ENCODE measurements at places on chromosomes 7 and 10.

- DNase-seq: peak; percentile 63
Measured at GRCh38 chr7:149414745-149415390, 46.0 kb downstream of the ZNF777 start.

- DNase-seq: peak; percentile 93
Measured at GRCh38 chr10:91536111-91536510, 96.8 kb downstream of the PPP1R3C start.

DNA sequence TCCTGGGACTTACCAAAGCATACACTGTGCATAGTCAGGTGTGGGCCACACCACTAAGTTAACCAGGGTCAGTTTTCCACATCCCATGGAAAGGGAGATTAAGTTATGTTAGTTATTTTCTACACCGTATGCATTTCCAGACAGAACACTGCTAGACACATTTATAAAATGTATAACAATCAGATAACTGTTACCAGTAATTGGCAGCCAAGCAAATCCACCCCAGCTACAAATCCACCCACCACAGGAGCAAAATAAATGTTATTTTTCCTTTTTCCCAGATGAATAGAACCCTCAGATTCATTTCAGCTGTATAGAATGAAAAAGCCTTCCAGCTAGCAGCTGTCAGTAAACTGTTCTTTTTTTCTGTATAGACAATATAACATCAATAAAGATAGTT is 256.9 kb upstream of the FZD1 start:
- peak; percentile 20 for DNase-seq

DNA sequence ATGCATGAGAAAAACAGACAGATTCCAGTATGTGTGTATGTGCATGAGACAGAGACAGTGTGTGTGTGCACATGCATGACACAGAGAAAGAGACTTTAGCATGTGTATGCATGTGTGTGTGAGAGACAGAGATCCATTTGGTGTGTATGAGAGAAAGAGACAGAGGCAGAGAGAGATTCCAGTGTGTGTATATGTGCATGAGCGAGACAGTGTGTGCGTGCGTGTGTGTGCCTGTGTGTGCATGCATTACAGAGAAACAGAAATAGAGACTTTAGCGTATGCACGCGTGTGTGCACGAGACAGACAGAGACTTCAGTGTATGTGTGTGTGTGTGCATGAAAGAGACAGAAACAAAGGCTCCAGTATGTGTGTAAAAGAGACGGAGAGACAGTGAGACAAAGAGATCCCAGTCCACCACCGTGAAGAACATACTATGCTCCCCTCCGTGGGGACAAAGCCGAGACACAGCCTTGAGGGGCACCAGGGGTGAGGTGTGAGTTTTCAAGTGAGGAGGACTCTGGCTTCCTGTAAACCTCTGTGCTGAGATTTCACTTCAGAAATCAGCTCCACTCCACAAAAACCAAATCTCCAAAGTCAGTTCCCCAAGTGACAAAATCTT is 188.9 kb downstream of the GRID1 start:
- DNase-seq: no peak

DNA sequence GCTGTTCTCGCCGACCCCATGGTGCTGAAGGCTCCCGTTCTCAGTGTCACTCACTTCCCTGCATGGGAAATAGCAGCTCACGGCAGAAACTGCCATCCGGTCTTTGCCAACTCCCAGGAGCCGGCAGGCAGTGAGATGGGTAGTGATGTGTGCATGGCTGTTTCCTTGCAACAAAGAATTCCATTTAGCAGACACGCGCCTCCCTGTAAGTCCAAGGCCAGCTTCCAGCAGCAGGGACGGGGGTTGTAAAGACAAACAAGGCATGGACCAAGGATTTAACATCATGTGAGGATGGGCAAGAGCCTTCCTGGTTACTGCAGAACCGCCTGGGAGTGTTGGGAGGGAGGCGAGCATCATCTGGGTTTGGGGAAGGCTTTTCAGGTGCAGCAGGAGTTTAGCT is 273.1 kb downstream of the GLRX3 start:
- DNase-seq: no peak

DNA sequence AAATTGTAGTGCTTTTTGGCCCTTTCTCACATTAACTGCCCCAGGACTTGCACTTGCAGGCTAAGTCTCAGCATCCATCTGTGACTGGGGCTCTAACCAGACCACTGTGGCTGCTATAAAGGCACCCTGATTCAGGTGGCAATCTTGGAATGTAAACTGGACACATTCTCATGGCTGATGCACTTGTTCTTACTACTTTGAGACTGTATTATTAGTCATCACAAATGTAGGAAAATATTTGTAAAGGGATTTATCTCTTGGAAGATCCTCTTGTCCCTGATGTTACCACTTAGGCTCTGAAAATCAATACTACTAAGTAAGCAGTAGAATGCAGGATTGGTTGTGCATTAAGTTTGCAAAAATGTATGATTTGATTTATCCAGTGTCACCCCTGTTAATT is 25.0 kb downstream of the PDE1C start:
- DNase-seq: no peak

GRCh38 chr7:112331492-112331891 is 118.8 kb upstream of the IFRD1 start:
- peak; percentile 10 for DNase-seq

DNA sequence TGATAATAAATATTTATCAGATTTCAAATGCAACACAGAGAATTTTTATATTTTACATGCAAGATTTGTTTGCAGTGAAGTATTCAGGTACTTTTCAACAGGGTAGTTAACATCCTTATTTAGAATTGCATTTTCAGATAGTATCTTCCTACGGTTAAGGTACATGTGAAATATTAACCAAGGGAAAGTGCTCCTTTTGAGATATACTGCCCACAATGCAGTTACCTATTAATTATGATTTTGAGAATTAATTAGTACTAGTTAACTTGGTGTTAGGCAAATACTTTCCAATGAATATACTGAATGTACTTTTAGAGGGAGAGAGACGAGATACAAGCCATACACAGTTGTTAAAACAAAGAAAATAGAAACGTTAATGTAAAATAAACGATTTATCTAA is 206.2 kb upstream of the YAE1 start:
- DNase-seq: no peak

DNA sequence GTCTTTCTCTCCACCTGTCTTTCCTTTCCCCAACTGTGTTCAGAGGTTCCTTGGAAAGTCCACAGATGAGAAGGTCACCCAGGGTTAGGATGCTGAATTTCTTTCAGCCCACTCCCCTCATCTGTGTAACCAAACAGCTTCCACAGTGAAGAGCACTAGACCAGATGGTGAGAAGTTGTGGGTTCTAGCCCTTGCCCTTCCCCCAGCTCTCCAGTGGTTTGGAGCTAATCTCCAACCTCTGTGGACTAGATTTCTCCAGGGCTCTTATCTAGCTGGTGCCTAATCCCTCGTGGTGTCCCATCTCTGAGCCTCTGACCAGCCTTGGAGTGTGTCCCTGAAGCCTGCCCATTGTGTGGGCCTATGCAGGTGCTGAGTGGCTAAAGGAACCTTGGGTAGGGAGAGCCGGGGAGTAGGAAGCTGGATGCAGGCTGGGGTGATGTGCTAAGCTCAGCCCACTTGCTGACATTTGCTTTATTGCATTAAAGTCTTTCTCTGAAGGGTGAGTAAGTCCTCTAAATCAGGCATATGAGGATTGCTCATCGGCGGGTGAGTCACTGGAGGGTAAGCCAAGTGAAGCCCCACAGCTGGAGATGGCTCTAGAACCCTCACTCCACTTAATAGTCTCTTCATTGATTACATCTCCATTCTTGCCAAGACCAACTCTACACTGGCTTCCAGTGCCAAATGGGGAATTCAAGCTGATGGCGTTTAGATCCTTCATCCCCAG is 14.9 kb downstream of the DUSP5 start:
- DNase-seq: no peak

DNA sequence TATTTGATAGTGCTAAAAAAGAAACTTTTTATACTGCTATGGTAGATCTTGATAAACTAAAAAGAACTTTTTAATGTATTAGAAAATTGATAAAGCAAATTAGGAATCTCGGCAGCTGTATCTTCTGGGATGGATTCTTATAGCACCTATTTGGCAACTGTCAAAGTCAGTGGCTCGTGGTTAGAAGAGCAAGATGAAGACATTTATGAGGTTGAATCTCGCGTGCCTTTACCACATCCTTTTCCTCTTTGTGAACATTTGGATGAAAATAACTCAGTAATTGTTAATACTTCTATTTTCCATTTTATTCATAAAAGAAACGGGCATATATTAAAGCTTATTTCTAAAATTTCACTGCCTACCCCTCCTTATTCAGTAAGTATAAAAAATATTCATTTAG is 76.2 kb downstream of the CYP51A1 start:
- DNase-seq: no peak

- no peak for DNase-seq
Measured at GRCh38 chr10:62182171-62182570, 86.5 kb downstream of the RTKN2 start.

DNA sequence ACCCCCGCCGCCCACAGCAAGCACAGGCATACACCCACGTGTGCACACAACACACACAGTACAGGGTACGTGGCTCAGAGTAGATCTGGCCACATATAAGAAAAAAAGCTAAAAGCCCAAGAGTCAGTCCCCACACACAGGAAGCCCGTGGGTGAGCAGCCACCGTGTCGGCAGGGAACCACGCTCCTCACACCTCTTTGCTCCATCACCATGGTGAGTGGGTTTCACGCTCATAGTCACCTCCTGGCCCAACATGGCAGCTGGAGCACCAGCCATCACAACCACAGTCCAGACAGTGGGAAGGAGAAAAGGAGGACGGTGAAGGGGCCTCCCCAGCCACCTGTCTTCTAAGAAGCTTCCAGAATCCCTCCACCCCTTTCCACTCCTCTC is 76.0 kb upstream of the PDGFA start:
- no peak for DNase-seq

GRCh38 chr7:114818501-114818900 is 103.4 kb upstream of the MDFIC start:
- peak; percentile 34 for DNase-seq

GRCh38 chr7:7432979-7433378 is 102.7 kb downstream of the COL28A1 start:
- DNase-seq: no peak
